ENCODE measurements at places on chromosomes 6 and 20. TPM values are rescaled to one million over a fixed set of nuclear protein-coding genes. Genes with fewer than 3 reads are reported as not detected.

GRCh38 chr6:90691823-90692222, 105.0 kb upstream of the MAP3K7 start:
- peak; percentile 6 for DNase-seq

DNA sequence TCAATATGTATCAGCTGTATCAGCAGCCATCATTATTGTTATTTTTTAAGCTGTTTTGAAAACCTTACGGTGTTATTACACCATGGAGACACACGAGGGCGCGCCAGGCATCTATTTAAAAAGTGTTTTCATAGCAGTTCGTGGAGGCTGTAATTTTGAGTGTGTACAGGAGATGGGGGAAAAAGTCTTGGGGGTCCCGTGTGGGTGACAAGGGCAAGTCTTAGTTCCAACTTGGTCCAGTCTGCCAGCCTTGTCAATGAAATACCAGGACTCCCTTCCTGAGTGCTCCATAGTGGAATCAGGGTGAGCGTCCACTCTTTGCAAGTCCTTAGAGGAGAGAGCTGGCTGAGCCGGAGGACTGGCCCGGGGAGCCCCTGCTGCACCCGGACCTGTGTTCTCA, 43.3 kb downstream of the SLC2A10 start:
- peak; percentile 16 for DNase-seq

DNA sequence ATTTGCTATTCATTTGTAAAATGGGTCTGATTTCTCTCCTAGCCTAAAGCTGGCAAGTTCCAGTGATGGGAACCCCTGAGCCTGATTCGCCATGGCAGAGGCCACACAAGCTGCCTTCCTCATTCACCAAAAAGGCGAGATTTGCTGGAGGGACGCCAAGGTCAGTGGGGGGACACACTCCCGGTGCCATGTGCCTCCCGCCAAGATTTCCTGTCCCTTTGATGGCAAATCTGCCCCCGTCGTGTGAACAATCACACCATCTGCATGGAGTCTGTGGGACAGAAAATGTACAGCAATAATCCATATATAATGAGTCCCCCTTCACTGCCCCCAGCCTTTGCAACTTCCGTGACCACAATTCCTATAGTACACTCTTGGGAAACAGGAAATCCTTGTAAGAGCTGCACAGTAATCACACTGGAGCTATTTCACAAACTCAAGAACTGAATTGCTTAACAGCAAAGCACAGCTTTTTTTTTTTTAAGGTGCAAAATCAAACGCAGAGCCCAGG, 15.7 kb upstream of the IGF2R start:
- no peak for DNase-seq

The ZNF831 gene
- not detected for polyA plus RNA-seq

The RPS6KA2 gene
- polyA plus RNA-seq: 28.0 TPM

Measured in mammary epithelial cell (primary cell).